MV-4-11 (cell line): ENCODE measurements at places on chromosomes 6 and 20.
A peak's percentile ranks its signal among the peaks of the same experiment; 100 is the strongest.

GRCh38 chr6:157019733-157020132 lies 242.6 kb downstream of the ARID1B start:
- peak; percentile 26 for DNase-seq

DNA sequence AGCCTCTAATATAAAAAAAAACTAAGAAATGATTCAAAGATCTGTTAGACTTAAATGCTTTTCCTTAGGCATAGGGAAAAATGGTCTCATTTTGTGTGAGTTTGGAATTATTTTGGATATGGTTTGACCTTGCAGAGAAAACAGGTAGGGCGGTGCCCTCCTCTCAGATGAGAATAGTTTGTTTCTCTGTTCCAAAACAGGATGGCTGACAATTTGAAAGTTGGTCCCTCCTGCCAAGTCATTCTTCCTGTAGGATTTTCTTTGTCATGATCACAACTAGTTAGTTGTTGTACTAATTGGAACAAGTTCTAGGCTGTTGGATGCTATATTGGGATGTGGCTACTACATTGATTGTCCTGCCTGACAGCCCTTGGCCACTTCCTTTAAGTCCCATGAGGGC lies 108.6 kb downstream of the BCKDHB start:
- no peak for DNase-seq

DNA sequence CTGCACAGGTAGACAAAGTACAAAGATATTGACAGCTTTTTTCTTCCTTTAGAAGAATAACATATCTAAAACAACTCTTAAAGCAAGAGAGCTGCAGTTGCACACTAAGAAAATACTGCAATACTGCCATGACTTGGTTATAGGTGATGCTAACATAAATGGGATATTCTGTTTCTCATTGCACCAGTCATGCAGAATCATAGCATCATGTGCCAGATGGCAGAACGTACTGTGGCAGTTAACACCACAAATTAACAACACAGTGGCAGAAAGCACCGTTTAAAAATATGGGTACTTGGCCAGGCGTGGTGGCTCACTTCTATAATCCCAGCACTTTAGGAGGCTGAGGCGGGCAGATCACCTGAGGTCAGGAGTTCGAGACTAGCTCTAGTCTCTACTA lies 7.4 kb downstream of the ASXL1 start:
- no peak for DNase-seq

GRCh38 chr6:159973951-159974350 lies 5.1 kb downstream of the IGF2R start:
- peak; percentile 77 for DNase-seq

- no peak for DNase-seq
These were observed 35.9 kb downstream of the CHMP4B start for GRCh38 chr20:33847006-33847405.

DNA sequence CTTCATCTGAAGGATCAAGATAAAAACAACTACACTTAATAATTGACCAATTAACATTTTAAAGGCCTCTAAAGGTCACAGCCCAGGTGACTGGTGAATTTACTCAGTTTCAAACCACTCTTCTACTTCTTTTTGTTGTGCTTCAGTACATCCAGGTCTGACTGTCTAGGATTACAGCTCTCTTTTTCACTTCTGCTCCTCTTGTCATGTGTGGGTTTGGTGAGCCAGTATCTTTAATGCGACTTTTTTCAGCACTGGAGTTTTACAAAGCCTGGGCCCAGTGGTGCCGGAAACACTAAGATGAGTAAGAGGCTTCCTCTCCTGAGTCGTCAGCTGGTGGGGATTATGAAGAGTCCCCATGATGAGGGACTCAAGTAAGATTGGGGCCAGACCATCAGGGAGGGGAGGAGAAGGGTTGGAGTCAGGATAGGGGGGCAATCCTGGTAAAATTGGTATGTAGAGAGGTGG lies 27.0 kb downstream of the HECA start:
- peak; percentile 94 for DNase-seq

DNA sequence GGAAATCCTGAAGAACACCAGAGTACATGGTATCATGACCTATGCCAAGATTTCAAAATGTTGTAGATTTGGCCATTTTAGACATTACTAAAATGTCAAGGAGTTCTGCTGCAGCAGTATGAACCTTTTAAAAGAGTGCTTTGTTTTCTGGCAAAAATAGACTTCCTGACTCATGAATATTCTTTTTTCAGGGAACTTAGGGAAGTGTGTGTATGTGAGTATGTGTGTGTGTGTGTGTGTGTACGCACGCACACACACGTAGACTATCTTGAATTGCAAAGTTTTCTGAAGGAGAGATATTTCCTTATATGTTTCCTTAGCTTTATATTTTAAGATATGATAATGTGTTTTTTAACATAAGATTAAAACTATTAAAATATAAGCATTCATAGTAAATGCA lies 161.2 kb downstream of the HS3ST5 start:
- DNase-seq = no peak

- DNase-seq = no peak
These were observed 72.2 kb upstream of the FUCA2 start for GRCh38 chr6:143583542-143584327.

- no peak for DNase-seq
These were observed 45.2 kb downstream of the DPPA5 start for GRCh38 chr6:73308712-73309534.

DNA sequence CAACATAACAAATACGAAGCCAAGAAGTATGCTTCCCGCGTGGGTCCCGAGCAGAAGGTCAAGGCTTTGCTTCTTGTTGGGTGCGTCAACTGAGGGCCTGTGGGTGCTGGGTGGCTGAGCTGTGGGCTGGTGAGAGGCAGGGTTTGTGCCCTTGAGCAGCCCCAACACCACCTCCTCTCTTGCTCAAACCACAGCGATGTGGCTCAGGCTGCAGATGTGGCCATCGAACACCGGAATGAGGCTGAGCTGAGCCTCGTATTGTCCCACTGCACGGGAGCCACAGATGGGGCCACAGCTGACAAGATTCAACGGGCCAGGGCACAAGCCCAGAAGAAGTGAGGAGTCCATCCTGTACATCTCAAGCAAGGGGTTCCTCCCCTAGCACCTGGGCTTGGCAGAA lies 7.0 kb upstream of the PTPRA start:
- no peak for DNase-seq

GRCh38 chr6:67971812-67972211 lies 663.3 kb upstream of the ADGRB3 start:
- DNase-seq = no peak

DNA sequence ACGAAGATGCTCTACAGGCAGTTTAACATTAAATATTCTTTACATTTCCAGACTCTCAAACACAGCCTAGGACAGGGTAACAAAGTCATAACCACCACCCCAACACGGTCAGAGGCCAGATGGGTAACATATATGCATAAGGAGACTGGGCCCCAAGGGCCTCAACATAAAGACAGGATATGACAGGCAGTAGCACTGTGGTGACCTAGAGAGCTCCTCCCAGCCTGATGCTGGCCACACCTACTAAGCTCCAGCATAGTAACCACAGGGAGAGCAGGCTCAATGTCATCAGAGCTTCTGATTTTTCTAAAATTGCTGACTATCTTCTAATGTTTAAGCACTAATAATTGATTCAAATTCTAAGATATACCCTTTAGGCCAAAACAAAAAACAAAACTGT lies 21.7 kb downstream of the SMLR1 start:
- DNase-seq = peak; percentile 46

DNA sequence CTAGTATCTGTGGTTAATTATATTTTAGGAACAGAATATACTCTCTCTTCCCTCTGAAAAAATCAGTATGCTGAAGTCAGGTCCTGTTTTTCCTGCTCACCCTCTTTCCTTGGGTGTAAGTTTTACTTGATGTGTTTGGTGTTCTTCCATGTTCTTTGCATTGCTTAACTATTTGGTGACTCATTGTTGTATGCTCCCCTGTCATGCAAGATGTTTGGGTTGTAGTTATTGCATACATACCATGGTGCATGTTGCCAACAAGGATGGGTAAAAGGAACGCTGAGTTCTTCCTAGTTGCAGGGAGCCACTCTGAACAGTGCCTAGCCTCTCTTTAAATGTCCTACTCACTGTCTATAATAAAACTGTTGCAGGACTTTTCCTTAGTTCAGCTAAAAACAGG lies 207.9 kb upstream of the LAMP5 start:
- peak; percentile 54 for DNase-seq

DNA sequence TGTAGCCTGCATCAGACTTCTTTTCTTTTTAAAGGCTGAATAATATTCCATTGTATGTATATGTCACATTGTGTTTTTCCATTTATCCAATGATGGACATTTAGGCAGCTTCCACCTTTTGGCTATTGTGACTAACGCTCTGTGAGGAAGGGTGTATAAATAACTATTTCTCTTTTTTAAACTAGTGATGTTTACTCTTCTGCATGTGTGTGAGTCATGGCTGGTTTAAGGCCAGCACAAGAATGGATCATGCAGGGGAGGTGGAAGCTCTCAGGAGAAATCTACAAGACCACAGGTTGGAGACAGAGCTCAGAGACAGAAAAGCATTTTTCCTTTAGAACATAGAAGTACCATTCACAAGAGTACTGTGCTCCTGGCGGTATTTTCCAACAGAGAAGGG lies 307.2 kb downstream of the SOX4 start:
- peak; percentile 3 for DNase-seq

DNA sequence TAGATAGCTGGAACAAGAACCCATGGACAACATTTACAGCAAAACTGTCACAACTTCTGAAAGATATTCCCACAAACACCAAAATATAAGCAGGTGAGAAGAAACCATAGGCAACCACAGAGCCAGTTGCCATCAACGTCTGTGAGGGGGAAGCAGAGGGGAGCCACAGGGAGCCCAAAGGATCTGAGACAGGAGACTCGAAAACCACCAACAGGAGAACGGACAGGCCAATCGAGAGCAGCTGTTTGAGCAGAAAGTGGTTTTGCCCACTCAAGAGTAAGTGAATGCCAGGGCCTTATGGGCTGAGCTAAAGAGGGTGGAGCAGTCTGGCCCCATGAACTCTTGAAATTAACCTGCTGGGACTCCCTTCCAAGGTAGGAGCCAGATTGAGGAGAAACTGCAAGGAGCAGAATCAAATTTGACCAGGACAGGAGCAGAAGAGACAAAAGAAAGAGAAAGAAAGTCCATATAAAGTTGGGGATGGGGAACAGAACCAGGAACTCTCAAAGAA lies 195.4 kb downstream of the ANKRD60 start:
- no peak for DNase-seq

- no peak for DNase-seq
These were observed 18.8 kb downstream of the MAFB start for GRCh38 chr20:40670253-40670652.

- no peak for DNase-seq
These were observed 6.7 kb downstream of the GPR31 start for GRCh38 chr6:167150941-167151549.

DNA sequence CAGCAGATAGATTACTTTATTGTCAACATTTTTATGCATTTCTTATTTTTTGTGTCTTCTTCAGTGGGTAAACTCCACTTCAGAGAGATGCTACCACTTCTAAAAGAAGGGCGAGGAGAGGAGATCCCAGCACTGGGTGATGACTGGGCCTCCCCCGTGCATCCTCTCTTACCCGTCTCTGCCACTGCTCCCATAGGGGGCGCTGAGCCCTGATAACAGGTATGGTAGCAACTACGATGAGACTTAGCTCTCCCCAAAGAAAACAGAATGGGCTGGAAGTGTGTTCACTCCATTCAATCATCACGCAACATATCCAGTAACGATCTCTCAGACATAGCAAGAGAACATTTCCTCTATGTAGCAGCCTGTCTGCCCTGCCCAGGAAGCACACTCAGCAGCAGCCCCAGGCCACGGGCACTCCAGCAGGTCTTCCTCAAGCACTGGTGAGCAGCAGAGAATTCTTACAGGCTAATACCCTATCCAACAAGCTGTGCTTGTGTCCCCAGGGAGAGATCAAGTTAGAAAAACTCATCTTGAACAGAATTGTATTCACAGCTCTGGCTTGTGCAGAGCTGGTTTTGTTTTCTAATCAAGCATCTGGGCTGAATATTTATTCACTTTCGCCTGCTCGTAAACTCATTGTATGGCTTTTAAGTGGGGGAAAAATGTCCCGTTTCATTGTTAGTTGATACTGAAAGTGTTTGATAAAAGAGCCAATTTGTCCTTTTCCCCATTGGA lies 533.1 kb upstream of the CDH4 start:
- DNase-seq = no peak

GRCh38 chr6:119686644-119687043 lies 337.1 kb upstream of the MAN1A1 start:
- no peak for DNase-seq

- no peak for DNase-seq
These were observed 55.6 kb downstream of the ADTRP start for GRCh38 chr6:11722805-11723631.

GRCh38 chr20:8805737-8806442 lies 263.0 kb upstream of the PLCB4 start:
- no peak for DNase-seq

GRCh38 chr6:148758492-148758891 lies 11.7 kb downstream of the UST start:
- DNase-seq = peak; percentile 99

GRCh38 chr6:31614075-31614619 lies 887 bp upstream of the AIF1 start:
- DNase-seq = peak; percentile 90

- no peak for DNase-seq
These were observed 92.0 kb downstream of the THBS2 start for GRCh38 chr6:169161572-169162167.

DNA sequence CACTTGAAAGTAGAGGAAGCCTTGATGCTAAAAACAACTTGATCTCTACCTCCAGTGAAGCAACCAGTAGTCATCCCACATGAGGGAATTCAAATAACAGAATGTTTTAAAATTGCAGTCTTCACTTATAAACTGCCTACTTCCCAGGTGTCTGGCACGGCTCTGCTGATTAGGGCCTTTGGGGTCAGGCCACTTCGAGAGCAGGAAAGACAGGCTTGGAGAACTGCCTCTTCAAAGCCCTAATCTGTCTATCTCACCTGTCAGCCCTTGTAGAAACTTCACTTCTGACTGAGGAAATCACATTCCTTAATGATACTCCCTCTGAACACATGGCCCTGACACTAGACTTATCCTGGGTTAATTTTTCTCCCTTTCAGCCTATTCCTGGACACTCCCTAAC lies 458.6 kb downstream of the TENT5A start:
- no peak for DNase-seq

- peak; percentile 98 for DNase-seq
These were observed 649.1 kb upstream of the GJE1 start for GRCh38 chr6:141483598-141484061.

- no peak for DNase-seq
These were observed 31.0 kb downstream of the SUN5 start for GRCh38 chr20:32973077-32973717.

GRCh38 chr6:112332274-112332673 lies 14.9 kb upstream of the RFPL4B start:
- no peak for DNase-seq

DNA sequence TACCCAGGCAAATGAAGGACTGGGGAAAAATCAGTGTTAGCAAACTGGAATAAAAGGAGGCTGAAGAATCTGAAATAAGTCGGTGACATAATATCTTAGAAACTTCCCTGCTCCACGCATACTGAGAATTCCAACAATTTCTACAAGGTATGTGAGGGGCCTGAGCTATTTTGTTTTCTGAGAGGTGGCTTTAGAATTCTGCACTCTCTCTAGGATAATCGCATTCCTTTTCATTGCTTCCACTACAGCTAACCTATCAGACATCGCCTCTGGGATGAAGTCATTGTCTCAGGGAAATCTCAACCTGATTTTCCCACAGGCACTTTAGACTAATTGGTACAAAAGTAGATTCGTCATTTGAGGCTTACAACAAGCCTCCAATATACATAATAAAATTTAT lies 740.8 kb downstream of the PHF3 start:
- DNase-seq = no peak
